ENCODE measurements at places on chromosomes 2 and 18.

DNA sequence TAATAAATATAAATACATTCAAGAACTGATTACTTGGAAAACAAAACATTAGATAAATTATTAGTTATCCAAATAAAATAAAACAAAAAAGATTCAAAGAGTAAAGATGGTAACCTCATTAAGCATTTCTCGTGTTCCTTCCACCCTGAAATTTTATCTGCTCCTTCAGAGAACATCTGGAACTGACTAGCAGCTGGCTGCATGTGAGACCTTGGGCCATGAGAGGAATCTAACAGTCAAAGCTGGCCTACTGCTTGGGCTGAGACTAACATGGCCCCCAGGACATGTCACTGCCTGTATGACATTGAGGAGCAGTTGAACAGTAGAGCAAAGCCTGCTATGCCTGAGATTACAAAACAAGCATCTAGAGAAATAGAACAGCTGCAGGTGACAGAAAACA is 208.5 kb upstream of the ZSWIM2 start:
- DNase-seq: no peak

- DNase-seq: no peak
Observed at GRCh38 chr2:119838179-119838578, 78.5 kb downstream of the PTPN4 start.

DNA sequence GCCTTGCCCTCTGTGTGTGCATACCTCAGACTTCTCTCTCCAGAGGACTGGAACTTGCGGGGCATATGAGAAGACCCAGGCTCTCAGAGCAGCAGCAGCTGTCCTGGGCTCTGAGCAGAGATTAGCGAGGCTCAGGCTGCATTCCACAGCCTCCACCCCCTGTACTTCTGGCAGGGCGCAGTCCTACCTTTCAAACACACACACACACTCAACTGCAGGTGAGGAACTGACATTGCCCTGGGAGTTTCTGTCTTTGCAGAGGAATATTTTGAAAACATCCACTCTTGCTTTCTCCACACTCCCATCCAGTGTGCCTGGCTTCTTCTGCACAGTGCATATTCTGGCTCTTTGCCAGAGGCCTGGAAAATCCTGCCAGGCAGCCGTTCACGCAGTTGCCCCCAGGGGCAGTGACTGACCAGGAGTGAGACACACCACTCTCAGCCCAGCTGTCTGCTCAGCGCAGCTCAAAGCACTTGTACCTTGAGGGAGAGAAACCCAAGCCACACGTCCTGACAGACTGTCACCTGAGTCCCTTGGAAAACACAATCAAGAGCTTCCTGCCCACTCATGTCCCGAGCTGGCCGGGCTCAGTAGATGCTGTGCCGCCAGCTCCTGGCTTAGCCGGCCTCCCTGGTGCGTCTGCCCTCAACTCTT is 460.8 kb downstream of the RNF144A start:
- no peak for DNase-seq

DNA sequence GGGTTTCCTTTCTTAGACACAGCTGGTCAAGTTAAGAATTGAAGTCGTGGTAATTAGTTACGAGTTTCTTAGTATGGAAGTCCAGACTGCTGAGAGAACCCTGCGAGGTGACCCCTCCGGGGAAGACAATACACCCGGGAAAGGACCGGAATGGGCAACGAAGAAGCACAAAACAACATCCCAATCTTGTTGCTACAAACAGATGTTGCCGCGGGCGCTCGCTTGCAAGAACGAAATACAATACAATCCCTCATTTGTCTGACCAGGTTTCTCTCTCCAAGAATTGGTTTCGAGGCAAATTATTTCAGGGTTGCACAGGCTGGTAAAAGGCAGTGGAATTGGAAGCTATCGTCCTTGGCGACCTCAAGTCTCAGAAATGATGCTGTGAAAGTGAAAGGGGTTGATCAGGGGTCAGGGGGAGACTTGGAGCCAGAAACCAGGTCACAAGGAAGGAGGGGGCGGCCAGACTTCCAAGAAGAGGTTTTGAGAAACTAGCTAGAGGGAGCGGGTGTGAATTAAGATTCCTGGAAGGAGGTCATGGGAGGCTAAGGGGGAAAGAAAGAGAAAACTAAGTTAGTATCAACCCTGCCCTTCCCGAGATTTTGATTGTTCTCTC is 401.9 kb downstream of the HRH4 start:
- DNase-seq: no peak

DNA sequence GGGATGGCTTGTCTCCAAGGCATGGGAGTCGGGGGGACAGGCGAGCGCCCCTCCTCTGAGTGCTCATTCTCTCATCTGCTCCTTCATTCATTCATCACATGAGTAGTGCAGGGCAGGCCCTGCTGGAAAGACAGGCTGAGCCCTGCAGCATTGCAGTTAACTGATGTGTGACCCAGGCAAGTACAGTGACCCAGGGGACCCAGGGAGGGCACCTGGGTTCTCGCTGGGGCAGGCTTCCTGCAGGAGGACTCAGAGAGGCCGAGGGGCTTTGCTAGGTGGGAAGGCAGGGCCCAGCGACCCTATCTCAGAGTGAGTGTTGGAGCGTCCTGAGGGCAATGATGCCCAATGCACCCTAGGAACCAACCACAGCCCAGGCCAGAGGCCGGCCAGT is 30.6 kb downstream of the HJURP start:
- no peak for DNase-seq

DNA sequence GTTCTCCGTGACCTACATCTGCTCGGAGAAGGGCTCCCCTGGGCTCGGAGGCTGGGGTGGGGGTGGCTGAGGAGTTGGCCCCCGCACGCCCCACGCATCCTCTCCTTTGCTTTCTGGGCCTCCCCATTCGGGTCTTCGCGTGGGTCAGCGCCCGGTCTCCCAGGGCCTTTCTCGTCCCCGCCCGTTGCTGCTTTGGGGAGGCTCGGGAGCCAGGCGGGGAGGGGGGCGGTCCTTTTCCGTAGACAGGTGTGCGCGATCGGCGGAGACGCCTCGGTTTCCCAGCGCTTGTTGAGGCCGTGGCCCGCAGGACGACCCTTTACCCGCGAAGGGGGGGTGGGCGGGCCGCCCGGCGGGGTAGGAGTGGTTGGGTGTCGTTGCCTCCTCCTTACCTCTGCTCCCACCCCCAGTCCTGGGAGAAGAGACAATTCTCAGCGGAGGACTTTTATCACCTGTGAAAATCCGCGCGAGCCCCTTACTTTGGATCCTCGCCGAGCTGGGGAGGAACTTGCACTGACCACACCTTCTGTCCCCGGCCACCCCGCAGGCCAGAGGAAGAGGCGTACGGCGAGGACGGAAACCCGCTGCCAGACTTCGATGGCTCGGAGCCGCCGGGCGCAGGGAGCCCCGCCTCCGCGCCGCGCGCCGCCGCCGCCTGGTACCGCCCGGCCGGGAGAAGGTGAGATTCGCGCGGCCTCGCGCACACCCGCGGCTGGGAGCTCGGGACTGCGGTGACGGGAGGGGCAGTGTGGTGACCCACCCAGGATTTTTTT is 2.6 kb downstream of the ADCYAP1 start:
- DNase-seq: no peak
